ENCODE measurements at places on chromosomes 1 and 21.
A peak's percentile ranks its signal among the peaks of the same experiment; 100 is the strongest.

DNA sequence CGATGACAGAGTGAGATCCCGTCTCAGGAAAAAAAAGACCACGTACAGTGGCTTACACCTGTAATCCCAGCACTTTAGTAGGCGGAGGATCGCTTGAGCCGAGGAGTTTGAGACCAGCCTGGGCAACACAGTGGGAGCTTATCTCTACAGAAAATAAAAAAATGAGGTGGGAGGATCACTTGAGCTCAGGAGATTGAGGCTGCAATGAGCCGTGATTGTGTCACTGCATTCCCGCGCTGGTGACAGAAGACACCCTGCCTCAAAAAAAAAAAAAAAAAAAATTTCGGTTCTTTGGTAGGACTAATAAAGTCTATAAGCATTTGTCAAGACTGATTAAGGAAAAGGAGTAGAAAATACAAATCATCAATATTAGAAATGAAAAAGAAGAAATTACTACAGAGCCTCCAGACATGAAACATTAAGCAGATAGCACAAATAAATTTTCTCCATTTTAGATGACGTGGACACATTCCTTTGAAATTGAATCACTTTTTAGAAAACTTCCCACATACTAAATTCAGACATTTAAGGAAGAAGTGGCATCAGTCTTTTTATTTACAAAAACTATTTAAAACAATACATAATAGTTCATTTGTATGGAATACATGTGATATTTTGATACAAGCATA, 30.4 kb downstream of the MORC3 start:
- no peak for DNase-seq

- no peak for DNase-seq
Observed at GRCh38 chr1:183004141-183004540, 19.1 kb upstream of the LAMC1 start.

GRCh38 chr21:34544032-34544496, 32.1 kb upstream of the KCNE1 start:
- DNase-seq, result peak; percentile 2

DNA sequence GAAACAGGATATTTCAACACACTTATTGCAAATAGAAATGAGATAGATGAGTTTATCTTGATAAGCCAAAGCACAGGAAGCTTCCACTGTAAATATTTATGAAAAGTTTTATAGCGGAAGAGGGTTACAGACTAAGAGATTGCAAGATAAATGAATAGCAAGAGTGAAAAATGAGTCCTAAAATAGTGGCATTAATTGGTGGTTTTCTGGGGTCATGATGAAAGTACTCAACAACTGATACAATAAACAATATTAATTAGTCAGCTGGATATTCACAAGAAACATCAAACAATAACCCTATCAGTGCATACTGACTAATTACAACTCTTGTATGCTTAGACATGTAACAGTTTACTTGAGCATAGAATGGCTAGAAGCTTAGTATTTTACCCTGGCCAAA, 154.8 kb upstream of the CHODL start:
- DNase-seq, result no peak

DNA sequence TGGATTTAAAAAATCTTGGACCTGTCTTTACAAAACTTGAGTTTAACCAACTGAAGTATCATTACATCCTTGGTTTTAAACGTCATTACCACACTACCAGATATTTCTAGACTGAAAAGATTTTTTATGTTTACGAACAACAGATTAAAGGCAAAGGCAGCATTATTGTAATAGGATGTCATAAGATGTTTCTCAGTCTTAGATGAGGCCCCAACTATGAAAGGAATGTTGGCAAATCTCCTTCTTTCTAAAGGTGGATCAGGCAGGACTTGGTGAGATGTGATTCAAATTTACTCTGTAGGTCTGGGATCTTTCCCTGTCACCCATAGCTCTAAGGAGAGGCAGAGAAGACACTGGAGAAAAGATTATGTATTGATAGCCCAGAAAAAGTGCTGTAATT, 417.9 kb downstream of the PTBP2 start:
- DNase-seq, result no peak

GRCh38 chr1:2587071-2587859, 688 bp downstream of the PRXL2B start:
- DNase-seq, result no peak

Measured in NCI-H1105 (cell line).